ENCODE measurements at places on chromosomes 11 and 22. TPM values are rescaled to one million over a fixed set of nuclear protein-coding genes. Genes with fewer than 3 reads are reported as not detected.

The PTS gene
- 33.0 TPM for polyA plus RNA-seq

The RGL4 gene
- polyA plus RNA-seq, result 0.72 TPM

The ATG16L2 gene
- 67.5 TPM for polyA plus RNA-seq

The NXPE2 gene
- not detected for polyA plus RNA-seq

The SLC22A8 gene
- not detected for polyA plus RNA-seq

Data from pancreas (tissue), 10 donors.